ENCODE measurements at places on chromosomes 12 and 14.

DNA sequence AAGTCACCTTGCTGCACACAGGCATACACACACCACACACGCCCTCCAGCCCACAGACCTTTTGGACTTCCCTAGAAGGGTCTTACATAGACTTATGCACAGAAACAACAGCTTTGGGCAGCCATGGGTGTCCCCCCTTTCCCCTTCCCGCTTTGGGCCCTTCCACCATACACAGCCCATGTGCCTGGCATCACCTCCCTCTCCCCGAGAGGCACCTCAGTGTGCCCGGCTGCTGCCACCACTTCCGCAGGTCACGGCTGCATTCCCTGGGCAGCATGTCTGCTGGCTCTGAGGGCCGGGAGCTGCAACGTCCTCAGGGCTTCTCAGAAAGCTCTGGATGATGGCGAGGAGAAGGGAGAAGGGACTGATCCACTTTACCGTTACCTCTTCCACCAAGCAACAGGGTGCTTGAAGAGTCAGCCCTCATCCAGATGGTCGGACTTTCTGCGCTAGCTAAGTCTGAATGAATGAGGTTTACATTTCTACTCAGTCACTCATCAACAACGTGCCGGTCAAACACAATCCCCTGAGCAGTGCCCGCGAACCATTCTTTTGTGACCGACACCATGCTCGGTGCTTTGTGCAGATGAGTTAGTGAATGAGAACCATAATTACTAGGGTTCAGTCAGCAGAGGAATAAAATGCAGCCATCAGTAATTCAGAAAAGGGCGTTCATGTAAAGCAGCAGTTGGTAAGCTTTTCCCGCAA lies 72.2 kb upstream of the BCL11B start:
- no peak for DNase-seq

- no peak for DNase-seq
Measured at GRCh38 chr12:91327131-91327530, 144.5 kb upstream of the DCN start.

DNA sequence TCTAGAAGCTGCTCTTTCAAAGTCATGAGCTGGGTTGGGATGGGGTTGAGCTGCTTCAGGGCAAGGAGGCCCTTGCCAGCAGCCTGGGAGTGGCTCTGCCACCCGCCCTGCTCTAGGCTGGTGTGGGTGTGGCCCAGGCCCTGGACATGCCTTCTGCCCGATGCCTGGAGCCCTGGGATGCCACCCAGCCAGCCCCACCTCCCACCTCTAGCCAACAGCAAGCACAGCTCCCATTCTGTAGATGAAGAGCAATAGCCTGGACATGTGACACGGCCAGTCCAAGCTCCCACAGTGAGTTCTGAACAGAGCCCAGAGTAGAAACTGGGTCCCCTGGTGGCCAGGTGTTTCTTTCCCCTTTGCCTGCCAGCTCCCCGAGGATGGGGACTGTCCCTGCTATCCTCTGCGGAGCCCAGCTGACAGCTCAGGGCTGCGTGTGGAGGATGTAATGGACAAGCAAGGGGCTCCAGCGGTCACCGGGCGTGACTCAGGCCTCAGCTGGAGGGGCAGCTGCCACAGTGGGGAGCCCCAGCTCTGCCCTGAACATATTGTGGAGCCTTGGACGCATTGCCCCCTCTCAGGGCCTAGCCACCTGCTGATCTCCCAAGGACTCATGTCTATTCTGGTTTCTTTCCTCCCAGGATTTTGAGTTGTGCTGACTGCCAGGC lies 165.2 kb downstream of the TSPAN9 start:
- DNase-seq: no peak

DNA sequence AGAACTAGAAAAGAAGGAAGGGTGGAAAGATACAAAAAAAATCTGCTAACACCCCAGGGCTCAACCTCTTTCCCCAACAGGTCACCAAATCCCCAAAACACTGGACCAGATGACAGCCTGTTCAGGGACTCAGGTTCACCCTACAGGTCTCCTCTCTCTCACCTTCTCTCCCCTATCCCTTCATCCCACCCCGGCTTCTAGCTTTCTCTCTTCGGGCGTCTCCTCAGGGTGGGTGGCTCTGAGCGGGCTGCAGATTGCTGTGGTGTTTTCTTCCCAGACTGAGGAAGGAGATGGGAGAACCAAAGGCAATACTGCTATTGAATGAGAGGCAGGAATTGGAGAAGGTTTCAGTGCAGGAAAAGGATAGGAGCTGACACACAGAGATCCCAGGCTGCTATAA lies 39.3 kb downstream of the ANO2 start:
- no peak for DNase-seq

GRCh38 chr14:89340200-89341181 lies 76.5 kb downstream of the FOXN3 start:
- no peak for DNase-seq

GRCh38 chr14:96915478-96915877 lies 118.3 kb downstream of the VRK1 start:
- no peak for DNase-seq

- no peak for DNase-seq
Measured at GRCh38 chr14:44589180-44589579, 82.1 kb upstream of the FSCB start.

- no peak for DNase-seq
Measured at GRCh38 chr14:66233591-66233990, 252.6 kb upstream of the CCDC196 start.

DNA sequence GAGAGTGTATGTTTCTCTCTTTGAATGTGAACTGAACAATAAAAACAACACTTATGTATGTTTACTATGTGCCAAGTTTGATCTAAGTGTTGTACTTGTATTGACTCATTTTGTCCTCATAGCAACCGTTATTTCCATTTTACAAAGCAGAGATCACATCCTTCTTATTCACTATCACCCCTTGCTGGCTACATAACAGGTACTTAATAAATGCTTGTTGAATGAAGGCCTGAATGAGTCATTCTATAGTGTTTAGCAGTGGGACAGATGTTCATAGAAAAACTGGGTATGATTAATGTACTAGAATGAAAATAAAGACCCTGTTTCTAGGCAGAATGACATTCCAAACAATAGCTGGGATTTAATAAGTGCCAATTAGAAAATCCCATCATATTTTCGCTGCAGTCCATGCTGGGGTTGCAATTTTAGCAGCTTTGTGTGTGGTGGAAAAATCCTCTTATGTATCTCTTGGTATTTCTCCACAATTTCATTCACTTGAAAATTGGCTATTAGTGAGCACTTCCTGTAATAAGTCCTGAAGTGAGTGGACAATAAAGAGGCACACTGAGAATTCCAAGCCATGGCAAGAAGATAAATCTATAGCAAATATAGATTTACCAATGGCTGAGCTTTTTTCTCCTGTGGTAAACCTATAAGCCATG lies 86.0 kb downstream of the FAR2 start:
- no peak for DNase-seq

DNA sequence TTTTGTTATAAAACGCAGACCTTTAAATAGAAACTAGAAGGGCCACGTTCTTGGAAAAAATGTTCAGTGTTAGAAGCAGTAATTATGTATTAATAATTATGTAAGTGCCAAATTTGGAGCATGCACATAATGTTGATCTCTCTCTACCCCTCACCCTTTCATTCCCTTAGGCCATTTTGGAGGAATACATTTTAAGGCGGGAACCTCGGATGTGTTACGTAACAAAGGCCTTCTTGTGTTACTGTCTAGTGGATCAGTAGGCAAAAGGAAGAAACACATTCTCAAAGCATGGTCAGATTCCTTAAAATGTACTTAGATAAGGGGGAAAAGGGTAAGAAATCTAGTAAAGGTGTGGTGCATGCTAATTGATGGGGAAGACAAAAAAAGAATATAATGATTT lies 52.7 kb downstream of the RASSF3 start:
- no peak for DNase-seq

DNA sequence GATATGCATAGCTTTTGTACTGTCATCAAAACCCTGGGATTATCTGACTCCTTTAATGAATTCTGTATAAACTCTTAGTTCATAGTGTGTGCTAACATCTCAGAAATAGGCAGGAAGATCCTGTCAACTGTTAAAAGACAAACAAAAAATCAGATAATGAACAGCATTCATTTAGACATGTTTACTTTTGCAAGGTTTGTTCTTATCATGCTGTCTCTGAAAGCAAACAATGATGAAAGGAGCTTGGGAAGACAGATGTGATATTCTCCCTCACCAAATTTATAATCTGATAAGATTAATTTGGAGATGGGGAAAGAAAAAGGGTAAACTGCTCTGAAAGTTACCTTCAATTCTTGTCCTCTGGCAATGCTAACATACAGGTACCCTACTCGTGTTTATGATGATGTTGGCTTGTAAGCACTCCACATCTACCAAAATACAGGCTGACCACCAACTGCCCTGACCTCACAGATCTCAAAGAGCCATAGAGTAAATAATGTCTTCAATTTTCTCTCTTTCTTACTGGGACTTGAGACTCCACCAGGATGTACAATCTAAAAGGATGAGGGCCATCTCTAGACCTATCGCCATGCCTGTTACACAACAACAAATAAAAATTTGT lies 233.8 kb downstream of the SSPN start:
- DNase-seq: no peak

GRCh38 chr12:86721713-86722397 lies 465.7 kb upstream of the MGAT4C start:
- DNase-seq: no peak

DNA sequence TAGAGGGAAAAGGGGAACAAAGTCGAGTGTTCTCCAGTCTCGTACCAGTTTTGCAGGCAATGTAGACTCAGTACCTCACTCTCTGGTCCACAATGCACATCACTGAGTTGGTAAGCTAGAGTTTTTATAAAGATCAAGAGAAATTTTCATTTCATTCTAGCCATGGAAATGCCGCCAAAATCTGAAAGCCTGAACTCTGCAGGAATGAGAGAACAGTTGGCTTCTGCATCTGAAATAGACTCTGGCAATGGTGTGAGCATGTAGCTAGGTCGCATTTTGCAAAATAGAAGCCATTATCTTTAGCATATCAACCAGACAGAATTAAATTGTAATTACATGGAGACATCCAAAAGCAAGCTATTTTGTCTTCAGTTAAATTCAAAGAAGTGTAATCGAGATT lies 381.0 kb downstream of the NOVA1 start:
- no peak for DNase-seq

DNA sequence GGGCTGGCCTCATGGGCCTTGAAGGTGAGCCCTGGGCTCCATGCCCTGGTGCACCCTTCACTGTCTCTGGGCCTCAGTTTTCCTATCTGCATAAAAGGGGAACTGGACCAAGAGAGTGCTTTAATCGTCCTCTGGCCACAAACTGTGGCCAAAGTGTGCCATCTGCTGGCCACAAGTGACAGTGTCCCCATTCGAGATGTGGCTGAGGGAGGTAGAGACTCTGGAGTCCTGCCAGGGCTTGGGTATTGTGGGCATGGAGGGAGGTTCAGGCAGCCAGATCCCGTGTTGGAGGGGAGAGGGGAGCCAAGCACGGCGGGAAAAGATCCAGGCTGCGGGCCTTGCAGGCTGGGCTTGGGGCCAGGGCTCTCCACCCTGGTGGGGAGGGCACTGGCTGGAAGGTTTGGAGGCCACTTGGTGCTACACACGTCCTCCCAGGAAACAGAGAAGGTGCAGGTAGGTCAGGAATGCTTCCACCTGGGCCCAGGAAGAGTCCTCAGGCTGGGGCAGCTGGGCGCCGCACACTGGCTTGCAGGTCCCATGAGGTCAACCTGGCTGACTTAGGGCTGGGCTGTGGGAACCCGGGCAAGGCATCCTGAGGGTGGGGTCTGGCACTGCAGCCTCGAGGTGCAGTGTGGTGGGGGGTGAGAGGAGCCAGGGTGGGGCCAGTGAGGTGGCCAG lies 7.3 kb upstream of the KIF26A start:
- DNase-seq: no peak

DNA sequence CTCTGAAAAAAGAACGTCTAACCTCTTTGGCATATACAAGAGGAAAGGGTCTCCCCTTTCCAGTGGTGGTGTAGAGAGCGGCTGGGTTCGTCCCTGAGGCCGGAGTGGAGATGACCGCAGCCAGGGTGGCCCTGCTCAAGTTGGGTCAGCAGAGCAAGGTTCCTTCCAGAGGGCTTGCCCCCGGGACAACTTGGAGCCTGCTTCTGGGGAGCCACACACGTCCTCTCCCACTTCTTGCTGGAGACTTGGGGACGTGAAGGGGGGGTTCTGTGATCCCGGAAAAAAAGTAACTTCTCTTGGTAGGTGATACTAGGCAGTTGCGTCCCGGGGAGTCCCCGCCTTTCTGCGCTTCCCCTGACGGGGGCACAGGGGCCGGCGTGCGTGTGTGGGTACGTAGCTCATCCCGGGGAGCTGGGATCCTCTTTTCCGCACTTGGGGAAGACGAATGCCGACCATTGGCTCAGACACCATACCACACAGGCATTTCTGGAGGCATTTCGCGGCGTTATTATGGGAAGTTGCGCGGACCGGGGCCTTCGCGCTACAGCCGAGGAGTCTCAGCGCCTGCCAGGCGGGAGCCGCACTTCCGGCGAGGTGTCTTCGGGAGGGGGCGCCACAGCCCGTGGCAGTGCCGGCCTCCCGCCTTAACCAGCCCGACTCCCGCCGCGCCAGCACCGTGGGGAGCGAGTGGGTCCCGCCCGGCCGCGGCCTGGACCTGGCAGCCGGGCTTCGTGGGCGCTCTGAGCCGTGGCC lies 14.8 kb upstream of the PAX9 start:
- no peak for DNase-seq

- DNase-seq: no peak
Measured at GRCh38 chr14:57168138-57168679, 100.5 kb downstream of the EXOC5 start.

GRCh38 chr12:23813206-23813605 lies 136.3 kb downstream of the SOX5 start:
- DNase-seq: no peak

DNA sequence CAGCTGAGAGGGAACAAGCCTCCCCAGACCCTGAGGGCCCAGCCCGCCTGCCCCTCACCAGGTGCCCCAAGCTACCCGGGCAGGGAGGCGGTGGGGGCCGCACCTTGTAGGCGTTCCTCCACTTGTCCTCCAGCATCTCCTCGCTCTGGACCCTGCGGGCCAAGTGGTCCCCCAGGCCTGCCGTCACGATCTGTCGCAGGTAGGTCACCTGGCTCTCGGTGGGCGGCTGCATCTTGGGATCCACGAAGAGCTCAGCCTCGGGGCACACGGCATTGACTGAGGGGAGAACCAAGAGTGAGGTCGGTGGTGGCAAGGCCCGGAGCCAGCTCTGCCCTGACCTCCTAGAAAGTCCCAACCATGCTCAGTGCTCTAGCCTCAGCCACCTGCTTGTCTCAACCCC lies 36.6 kb downstream of the DHX37 start:
- no peak for DNase-seq

GRCh38 chr12:52611080-52611468 lies 7.3 kb downstream of the KRT73 start:
- no peak for DNase-seq
